ENCODE measurements at places on chromosomes 1 and 21.
A peak's percentile ranks its signal among the peaks of the same experiment; 100 is the strongest.

- no peaks in the 10 kb centered on the region for H3K27me3 ChIP-seq
- no peak for DNase-seq
- peaks cover 8% of the 10 kb centered on the region for H3K36me3 ChIP-seq
- no peak overlapping the region for H3K27ac ChIP-seq
- no peak overlapping the region for H3K4me3 ChIP-seq
- peaks cover 4% of the 10 kb centered on the region for H3K4me1 ChIP-seq
Measured at GRCh38 chr1:65432918-65433317, 12.4 kb downstream of the LEPR start.

DNA sequence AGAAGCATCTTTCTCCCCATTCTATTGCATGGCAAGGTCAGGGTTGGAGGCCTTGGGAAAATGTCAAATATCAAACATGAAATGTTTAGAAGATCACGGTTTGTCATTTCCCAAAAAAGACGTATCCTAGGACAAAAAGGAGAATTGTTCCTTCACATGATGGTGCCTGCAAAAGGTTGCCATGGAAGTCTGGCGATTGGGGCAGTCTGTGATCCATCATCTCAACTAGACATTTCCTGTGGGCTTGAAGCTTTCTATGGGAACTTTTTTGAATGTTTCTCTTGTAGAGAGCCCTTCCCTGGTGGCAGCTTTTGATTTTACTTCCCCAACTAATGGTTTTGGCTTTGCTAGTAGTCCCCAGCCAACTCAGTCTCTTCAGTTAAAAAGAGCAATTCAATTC lies 106.3 kb downstream of the TGFB2 start:
- H3K27ac ChIP-seq: no peak overlapping the region
- no peaks in the 10 kb centered on the region for H3K4me1 ChIP-seq
- peaks cover 9% of the 10 kb centered on the region for H3K27me3 ChIP-seq

GRCh38 chr1:178650934-178651511 lies 74.0 kb upstream of the RALGPS2 start:
- DNase-seq: no peak
- no peak overlapping the region for H3K4me3 ChIP-seq
- H3K36me3 ChIP-seq: no peaks in the 10 kb centered on the region
- H3K27ac ChIP-seq: no peak overlapping the region
- H3K4me1 ChIP-seq: no peaks in the 10 kb centered on the region

DNA sequence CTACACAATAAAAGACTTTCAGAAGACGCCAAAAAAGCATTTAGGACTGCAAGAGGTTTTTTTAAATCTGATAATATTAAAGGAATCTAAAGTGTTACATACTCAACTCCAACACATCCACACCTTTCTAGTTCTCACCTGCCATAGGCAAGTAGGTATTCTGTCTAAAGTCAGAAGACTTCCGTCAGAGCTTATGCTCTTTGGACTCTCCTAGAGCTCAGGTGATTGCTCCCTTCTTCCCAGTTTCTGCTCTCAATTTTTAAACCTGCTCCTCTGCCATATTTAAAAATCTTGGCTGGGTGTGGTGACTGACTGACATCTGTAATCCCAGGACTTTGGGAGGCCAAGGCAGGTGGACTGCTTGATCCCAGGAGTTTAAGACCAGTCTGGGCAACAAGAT lies 16.6 kb downstream of the EVI5 start:
- no peaks in the 10 kb centered on the region for H3K4me1 ChIP-seq
- DNase-seq: no peak
- H3K27me3 ChIP-seq: peaks cover 6% of the 10 kb centered on the region
- no peak overlapping the region for H3K27ac ChIP-seq
- no peaks in the 10 kb centered on the region for H3K36me3 ChIP-seq

DNA sequence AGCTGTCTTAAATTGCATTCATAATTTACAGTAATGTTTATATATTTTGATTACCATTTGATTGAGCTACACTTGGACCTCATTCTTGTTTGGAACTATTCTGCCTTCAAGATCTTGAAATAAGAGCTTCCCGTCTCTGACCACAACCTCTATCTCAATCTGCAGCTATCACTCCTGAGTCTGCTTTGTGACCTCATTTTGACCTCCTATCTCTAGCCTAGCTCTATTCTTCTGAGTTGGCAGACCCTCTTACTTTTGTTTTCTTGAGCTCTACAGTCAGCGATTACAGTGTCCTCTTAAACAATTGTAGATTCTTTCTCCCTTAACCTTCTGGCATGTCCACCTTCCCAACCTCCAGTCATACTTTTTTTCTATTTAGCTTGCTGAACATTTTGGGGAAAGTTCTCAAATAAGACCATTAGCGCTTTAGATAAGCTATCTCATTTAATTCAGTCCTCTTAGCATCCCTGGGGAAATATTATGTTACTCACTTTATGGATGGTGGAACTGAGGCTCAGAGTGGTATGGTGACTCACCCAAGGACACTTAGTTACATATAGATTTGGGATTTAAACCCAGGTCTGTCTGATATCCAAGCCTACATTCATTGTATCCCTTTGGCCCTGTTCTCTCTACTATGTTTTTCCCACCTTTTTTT lies 19.1 kb downstream of the RPAP2 start:
- H3K4me1 ChIP-seq: peaks cover 56% of the 10 kb centered on the region
- peak; percentile 28 for DNase-seq
- no peak overlapping the region for H3K4me3 ChIP-seq
- peak overlapping the region; percentile 70 for H3K27ac ChIP-seq

GRCh38 chr21:27700974-27701614 lies 734.2 kb upstream of the ADAMTS5 start:
- H3K4me3 ChIP-seq: no peak overlapping the region
- DNase-seq: peak; percentile 80

- no peak for DNase-seq
- no peaks in the 10 kb centered on the region for H3K36me3 ChIP-seq
- peaks cover 2% of the 10 kb centered on the region for H3K27me3 ChIP-seq
- H3K4me1 ChIP-seq: peaks cover 5% of the 10 kb centered on the region
- no peak overlapping the region for H3K27ac ChIP-seq
Measured at GRCh38 chr1:64750875-64751274, 6.0 kb downstream of the RAVER2 start.

DNA sequence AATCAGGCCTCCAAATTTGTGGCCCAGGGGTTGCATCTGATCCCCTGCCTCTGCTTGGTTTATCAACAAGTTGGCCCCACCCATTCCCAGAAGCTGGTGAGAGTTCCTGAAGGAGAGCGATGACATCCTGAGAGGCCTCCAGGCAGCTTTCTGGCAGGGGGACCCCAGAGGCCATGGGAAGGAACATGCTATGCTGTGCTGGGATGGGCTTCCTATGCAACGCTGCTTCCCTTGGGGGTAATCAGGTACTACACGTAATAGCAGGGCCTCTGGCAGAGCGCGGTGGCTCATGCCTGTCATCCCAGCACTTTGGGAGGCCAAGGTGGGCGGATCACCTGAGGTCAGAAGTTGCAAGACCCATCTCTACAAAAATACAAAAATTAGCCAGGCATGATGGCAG lies 8.4 kb upstream of the MTF1 start:
- H3K4me3 ChIP-seq: no peak overlapping the region
- H3K36me3 ChIP-seq: peaks cover 34% of the 10 kb centered on the region
- no peaks in the 10 kb centered on the region for H3K27me3 ChIP-seq
- no peak for DNase-seq

- no peak overlapping the region for H3K27ac ChIP-seq
- no peak overlapping the region for H3K4me3 ChIP-seq
- no peak for DNase-seq
- H3K36me3 ChIP-seq: no peaks in the 10 kb centered on the region
Measured at GRCh38 chr1:232452117-232452516, 177.8 kb downstream of the SIPA1L2 start.

DNA sequence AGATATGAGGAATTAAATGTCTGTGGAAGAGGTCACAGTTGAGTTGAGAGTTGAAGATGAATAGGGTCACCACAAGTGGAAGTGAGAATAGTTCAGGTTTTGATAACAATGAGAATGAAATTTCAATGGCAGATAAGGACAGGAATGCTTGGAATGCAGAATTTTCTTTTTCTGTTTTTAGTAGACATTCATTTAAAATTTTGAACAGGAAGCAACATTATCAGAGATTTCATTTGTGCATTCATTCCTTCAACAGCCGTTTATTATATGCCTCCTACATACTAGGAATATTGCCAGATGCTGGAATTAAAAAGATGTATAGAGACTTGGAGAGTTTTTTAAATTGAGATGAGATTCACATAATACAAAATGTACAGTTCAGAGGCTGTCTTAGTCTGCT lies 126.8 kb downstream of the ITSN1 start:
- no peak overlapping the region for H3K4me3 ChIP-seq
- H3K36me3 ChIP-seq: no peaks in the 10 kb centered on the region
- no peaks in the 10 kb centered on the region for H3K27me3 ChIP-seq
- no peaks in the 10 kb centered on the region for H3K4me1 ChIP-seq

DNA sequence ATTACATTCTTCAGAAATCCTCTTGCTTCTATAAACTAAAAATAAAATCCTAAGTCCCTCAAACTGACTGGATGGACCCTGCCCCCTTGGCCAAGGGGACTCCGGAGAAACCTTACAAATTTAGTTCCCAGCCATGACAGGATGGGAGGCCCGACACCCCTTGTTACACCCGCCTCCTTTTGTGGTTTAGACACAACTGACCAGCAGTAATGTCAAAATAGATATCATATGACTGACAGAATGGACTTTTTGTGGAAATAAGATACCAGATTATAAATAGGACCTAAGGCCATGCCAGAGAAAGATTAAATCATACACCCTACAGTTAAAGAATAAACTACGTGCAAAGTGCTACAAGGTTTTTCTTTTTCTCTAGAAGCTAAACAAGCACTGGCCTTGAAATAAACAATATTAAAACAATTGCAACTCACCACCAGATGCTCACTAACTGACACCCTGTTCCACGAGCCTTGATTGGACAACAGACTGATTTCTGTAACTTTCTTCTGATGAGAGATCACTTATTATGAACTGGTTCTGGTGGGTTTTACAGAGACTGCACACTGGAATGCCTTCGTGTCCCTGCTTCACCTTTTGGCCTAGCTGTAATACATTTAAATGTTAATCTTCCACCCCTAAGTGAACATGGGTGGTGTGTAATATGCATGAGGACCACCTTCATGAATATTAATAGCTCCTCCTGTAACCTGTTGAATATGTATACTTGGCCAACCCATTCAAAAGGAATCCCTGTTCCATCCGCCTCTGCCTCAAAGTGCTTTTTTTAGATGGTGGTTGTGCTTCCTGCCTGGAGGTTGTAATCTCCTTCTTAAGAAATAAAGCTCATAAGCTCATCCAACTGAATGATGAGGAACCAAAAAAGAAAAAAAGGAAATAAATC lies 99.6 kb downstream of the ODF2L start:
- no peaks in the 10 kb centered on the region for H3K27me3 ChIP-seq
- DNase-seq: no peak
- no peaks in the 10 kb centered on the region for H3K4me1 ChIP-seq
- H3K4me3 ChIP-seq: no peak overlapping the region

DNA sequence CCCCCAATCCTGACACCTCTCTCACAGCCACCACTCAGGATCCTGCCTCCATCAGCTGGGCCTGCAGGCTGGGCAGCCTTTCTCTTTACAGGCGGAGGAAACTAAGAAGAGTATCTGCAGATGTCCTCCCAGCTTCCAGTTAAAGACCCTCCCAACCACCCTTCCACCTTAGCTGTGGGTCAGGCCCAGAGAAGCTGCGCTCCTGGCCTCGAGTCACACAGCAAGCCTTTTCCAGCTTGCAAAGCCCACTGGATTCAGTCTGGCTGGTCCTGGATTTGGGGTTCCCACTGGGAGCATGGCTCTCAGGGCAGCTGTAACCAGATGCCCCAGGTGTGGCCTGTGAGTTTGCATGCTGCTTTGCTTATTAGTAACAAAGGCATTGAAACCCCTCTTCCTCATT lies 19.9 kb downstream of the KCNQ4 start:
- H3K27ac ChIP-seq: no peak overlapping the region
- H3K4me3 ChIP-seq: no peak overlapping the region
- H3K36me3 ChIP-seq: no peaks in the 10 kb centered on the region
- H3K4me1 ChIP-seq: peaks cover 26% of the 10 kb centered on the region
- DNase-seq: no peak

- H3K27ac ChIP-seq: peak overlapping the region; percentile 91
- peaks cover 28% of the 10 kb centered on the region for H3K4me1 ChIP-seq
- peaks cover 24% of the 10 kb centered on the region for H3K27me3 ChIP-seq
- H3K36me3 ChIP-seq: peaks cover 9% of the 10 kb centered on the region
- DNase-seq: peak; percentile 97
Measured at GRCh38 chr21:31559368-31560119, 99.9 kb upstream of the SOD1 start.

- no peak overlapping the region for H3K4me3 ChIP-seq
- H3K27ac ChIP-seq: no peak overlapping the region
- peaks cover 7% of the 10 kb centered on the region for H3K27me3 ChIP-seq
- no peaks in the 10 kb centered on the region for H3K36me3 ChIP-seq
Measured at GRCh38 chr1:181794332-181794731, 267.2 kb downstream of the ZNF648 start.

DNA sequence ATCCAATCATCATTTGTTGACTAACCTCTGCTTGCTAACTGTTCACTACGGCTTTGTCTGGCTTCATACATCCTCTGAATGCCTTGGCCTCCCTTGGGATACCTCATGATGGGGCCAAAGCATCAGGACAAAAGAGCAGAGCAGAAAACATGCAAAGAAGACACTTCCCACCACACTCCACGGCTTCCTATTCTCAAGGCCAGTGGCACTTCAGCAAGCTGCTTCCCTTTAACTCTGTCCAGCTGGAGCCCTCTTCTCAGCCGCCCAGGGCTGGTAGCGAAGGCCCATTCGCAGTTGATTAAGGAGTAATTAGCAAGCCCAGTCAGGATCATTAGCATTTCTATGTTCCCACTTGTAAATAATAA lies 224.3 kb upstream of the FGGY start:
- DNase-seq: peak; percentile 8
- H3K27me3 ChIP-seq: no peaks in the 10 kb centered on the region
- peaks cover 3% of the 10 kb centered on the region for H3K36me3 ChIP-seq
- H3K4me1 ChIP-seq: peaks cover 27% of the 10 kb centered on the region
- H3K4me3 ChIP-seq: no peak overlapping the region
- H3K27ac ChIP-seq: peak overlapping the region; percentile 89

DNA sequence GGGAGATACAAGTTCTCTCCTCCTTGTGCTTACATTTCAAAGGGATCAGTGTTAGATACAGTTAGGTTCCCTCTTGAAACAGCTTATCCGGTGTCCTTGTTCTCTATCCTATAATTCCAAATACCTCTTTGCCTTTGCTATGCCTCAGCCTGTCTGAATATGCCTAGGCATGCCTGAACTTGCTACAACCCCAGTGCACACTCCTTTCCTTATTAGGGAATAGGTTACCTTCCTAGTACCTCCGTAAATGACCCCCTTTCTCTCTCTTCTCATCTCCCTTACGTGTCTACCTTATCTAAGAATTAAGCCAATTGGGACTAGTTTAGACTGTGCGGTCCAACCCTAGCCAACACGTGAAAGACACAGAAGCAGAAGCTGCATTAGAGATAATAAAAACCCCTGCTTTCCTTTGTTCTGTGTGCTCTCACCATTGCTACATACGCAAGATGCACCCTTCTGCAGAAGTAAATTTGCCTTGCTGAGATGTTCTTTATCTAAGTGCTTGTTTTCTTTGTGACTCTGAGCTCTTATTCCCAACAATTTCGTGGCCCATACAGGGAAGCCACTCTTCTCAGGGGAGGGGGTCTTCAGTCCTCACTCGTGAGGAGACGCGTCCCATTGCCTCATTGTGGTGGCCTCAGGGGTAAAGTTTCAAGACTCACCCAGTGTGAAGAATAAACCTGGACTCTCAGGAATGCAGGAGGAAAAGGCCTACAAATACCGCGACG lies 802.1 kb downstream of the PLA2G4A start:
- H3K27me3 ChIP-seq: no peaks in the 10 kb centered on the region
- no peaks in the 10 kb centered on the region for H3K4me1 ChIP-seq
- no peak overlapping the region for H3K4me3 ChIP-seq
- no peak for DNase-seq
- no peaks in the 10 kb centered on the region for H3K36me3 ChIP-seq
